Muscle of leg (tissue), 16 donors: ENCODE measurements at places on chromosomes 5 and 9. TPM values are rescaled to one million over a fixed set of nuclear protein-coding genes. Genes with fewer than 3 reads are reported as not detected.

Gene TMEM252
- 1.4 TPM for polyA plus RNA-seq

Gene NSD1
- 41.0 TPM for polyA plus RNA-seq

GRCh38 chr5:133480866-133481265, 131.5 kb downstream of the FSTL4 start:
- no peak for DNase-seq

DNA sequence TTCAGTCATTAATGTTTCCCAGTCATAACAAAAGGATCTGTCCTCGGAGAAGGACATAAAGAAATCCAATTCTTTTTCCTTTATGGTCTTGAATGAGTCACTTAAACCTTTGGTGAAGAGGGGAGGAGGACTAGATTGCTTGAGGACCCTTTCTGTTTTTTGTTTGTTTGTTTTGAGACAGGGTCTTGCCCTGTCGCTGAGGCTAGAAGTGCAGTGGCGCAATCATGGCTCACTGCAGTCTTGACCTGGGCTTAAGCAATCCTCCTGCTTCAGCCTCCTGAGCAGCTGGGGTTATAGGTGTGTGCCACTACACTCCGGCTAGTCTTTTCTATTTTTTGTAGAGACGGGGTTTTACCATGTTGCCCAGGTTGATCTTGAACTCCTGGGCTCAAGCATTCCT, 12.3 kb downstream of the TIGD6 start:
- no peak for DNase-seq

- no peak for DNase-seq
These were observed 159.4 kb downstream of the KDM4C start for GRCh38 chr9:6917162-6917561.
